OCI-LY7 (cell line): ENCODE measurements at places on chromosomes 5 and 9.

DNA sequence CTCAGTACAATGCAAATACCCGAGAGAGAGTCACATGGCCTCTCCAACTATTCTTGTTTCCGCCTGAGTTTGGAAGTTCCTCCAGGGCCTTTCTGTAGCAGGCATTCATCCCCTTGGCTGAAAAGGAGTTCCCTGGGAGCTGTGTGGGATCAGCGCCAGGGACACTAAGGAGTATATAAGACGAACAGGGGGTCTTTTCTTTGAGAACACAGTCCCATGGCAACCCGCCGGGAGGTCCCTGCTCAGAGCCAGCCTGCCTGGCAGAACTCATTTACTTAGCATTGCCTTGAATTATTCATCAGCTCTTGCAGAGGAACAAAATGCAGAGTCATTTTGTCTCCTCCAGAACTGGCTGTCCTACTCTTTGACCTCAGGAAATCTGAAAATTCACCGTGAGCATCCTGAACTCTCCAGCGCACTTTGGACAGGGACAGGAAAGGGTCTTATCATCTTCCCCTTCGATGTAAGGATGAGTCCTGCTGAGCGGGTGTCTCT is 120.4 kb upstream of the OSMR start:
- no peak for DNase-seq

DNA sequence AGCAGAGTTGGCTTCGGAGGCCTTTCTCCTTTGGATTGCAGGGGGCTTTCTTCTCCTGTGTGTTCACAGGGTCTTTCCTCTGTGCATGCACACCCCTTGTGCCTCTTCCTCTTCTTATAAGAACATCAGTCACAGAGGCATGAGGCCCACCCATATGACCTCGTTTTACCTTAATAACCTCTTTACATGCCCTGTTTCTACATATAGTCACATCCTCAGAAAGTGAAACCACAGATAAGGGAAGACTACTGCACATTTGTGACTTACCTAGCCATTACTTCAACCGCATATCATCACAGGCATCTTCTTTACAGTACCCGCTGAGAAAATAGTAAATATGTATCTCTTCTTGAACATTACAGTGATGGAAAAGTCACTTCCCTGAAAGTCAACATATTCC is 204.9 kb upstream of the TARS1 start:
- DNase-seq = peak; percentile 50

- DNase-seq = peak; percentile 83
Measured at GRCh38 chr9:123349691-123350480, 6.1 kb upstream of the CRB2 start.

DNA sequence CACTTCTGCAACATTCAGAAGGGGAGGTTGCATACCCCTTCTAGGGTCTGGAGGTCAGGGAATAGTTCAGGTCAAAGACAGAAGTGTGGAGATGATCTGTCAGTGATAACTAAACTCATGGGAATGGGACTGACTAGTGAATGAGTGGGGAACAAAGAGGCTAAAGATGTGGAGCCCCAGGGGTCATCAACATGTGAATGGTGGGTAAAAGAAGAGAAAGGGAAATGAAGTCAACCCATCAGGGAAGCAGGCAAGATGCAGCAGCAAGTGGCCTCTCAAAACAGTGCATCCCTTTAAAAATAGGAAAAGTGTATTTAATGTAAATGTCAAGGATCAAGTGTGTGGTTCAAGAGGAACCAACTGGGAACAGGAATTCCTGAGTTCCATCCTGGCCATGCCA is 69.9 kb downstream of the PLPPR1 start:
- DNase-seq = no peak

GRCh38 chr9:84339962-84340361 is 596 bp downstream of the SLC28A3 start:
- DNase-seq = no peak

GRCh38 chr5:17888155-17888554 is 253.9 kb downstream of the TAF11L14 start:
- no peak for DNase-seq

DNA sequence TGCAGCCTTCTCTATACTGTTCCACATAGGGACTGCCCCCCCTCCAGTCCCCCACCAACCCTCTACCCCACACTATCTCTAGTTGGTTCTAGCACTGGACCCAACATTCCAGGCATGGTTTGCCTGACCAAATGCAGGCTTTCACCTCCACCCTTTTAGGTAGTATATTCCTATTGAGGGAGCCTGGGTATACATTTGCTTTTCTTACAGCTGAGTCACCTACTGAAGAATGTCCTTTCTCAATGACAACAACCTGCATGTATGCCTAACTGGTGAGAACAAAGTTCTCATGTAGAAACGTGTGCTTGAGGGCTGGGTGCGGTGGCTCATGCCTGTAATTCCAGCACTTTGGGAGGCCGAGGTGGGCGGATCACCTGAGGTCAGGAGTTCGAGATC is 8.2 kb downstream of the TNIP1 start:
- no peak for DNase-seq

GRCh38 chr5:37836592-37837413 is 3.0 kb downstream of the GDNF start:
- no peak for DNase-seq

- DNase-seq = no peak
Measured at GRCh38 chr5:34034534-34035327, 8.3 kb downstream of the C1QTNF3 start.

DNA sequence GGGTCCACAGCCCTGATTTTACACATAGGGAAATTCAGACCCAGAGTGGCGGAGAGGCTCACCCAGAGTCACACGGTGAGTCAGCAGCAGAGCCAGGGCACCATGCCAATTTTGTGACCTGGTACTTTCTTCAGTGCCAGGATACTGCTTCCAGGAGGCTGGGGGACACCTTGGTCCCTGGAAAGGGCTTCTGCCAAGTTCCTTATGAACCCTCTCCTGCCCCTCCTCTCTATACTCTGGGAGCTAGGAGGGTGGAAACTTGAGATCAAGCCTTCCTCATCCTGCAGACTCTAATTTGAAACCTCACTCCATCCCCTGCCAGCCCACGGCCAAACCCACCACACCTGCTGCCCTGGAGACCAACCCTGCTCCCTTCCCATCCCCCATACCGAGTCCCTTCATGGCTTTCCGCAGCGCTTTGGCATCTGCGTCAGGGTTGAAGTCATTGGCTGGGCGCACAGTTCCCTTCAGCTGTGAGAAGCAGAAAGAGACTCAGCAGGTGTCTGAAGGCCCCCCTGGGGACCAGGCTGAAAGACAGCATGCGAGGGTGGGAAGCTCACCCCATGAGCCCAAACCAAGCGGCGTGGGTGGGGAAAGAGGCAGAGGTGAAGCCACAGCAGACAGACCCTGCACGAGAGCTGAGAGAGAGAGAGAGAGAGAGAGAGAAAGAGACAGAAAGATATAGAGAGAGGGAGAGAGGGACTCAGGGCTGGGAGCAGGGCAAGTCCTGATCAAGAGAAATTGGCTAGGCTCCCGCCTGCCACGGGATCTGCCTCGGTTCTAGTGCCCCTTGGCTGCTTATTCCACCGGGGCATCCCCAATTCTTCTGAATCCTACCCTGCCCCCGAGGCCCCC is 33.5 kb downstream of the ANXA6 start:
- peak; percentile 97 for DNase-seq

- no peak for DNase-seq
Measured at GRCh38 chr5:168186289-168187074, 105.0 kb upstream of the WWC1 start.
